ENCODE measurements at places on chromosomes 6 and 20. TPM values are rescaled to one million over a fixed set of nuclear protein-coding genes. Genes with fewer than 3 reads are reported as not detected.
A peak's percentile ranks its signal among the peaks of the same experiment; 100 is the strongest.

The AGPAT4 gene
- 16.2 TPM for total RNA-seq

DNA sequence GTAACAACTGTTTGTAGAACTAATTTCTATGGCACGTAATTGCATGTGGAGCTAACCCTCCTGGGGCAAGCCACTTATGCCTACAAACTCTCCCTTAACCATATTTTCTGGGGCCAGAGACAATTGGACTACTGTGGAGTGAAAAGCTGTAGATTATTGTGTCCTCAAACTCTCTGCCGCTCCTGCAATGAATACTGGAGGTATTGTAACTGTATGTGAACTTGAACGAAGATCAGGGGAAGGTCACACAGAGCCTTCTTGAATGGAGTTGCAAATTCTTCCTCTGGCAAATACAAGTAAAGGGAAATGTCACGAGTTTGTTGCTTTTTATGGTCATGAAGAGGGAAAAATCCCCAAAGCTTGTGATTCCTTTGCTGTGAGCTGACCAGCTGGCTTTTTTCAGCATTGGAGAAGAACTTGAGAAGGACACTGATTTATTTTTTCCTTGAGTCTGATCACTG, 18.2 kb downstream of the AKAP12 start:
- DNase-seq: peak; percentile 52

- DNase-seq: no peak
Measured at GRCh38 chr20:37776049-37776448, 82.2 kb downstream of the CTNNBL1 start.

DNA sequence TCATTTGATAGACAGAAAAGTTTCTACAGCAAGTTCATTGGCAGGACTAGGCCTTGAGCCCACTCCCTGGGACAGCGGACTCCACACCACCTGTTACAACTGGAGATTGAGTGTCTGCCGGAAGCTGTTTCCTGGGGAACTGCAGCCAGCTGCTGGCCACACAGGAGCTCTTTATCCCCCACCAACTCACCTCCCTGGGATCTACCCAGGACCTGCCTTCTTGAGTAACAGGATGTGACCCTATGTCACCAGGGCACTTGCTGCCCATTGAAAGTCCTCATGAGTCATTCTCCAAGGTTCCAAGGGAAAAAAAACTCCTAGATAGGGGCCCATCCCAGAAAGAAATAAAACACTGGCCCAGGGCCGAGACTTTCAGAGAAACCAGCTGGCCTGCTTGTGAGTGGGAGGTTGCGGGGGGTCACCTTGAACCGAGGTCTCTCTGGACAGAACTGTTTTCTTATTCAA, 37.4 kb upstream of the SLC9A8 start:
- peak; percentile 97 for DNase-seq

DNA sequence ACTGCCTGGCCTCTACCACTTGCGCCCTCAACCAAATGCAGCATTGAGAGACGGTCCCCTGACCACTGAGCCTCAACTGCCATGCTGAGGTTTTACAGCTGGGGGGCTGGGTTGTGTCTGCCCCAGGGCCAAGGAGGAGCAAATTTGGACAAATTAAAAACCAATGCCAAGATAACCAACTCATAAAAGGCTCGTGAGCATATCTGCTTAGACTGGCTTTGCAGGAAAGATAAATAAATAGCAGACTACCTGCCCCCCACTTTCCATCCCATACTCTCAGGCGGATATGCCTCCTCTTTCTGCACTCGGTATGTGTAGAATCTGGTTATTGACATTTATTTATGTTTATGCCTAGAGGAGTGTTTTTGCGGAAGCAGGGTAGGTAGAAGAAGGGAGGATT, 76.8 kb downstream of the ZDHHC14 start:
- no peak for DNase-seq

DNA sequence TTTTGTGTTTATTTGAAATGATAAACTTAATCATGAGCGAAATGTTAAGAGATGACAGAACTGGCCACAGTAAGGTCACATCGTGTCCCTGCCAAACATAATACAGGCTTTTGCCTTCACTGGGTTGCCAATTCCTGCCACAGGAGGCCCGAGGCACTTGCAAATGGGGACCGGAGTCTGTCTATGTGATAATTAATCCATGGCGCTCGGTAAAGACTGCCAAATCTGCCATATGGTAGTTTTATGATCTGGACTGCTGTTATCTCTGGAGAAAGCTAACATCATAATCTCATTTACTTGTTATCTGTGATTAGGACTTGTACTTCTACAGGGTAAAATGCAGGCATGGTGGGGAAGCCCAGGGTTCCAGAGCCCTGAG, 170.5 kb upstream of the TSHZ2 start:
- DNase-seq: no peak

GRCh38 chr6:44021589-44022295, 105.5 kb downstream of the MRPL14 start:
- no peak for DNase-seq

DNA sequence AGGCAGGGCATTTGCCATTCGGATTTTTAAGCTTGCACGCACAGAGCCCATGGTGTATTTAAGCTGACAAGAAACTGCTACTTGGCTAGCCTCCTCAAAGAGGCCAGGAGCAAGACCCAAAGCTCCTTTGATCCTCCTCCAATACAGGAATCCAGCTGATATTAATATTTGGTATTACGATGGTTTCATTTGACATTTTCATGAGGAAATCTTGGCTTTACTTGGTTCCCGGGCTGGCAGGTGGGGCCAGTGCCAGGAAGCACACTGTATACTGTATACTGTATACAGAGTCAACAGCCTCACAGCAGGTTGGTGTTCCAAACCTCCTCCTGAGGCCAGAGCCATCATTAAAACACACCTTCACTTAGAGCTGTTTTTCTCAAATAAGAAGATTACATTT, 138.2 kb upstream of the ARMC2 start:
- no peak for DNase-seq

- peak; percentile 93 for DNase-seq
Measured at GRCh38 chr20:43665466-43666176, 1.3 kb upstream of the MYBL2 start.

GRCh38 chr6:105066836-105067235, 109.9 kb downstream of the LIN28B start:
- no peak for DNase-seq

- no peak for DNase-seq
Measured at GRCh38 chr20:62413896-62414481, 6.9 kb upstream of the CABLES2 start.

- peak; percentile 54 for DNase-seq
Measured at GRCh38 chr6:82415820-82416219, 52.2 kb downstream of the TPBG start.

DNA sequence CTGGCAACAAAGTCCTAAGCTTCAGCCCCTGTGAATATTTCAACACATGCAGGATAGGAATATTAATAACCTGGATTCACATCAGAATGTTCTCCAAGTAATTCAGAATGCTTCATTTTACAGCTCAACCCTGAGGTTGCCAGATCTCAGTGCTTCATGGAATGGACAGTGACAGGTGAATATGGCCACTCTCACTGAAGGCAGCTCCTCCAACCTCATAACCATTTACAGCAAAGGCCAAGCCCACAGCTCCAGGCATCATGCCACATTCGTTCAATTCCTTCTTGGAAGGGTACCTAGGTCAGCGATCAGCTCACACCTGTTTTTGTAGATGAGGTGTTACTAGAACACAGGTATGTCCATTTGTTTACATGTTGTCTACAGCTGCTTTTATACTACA, 17.1 kb downstream of the CLIC5 start:
- no peak for DNase-seq

GRCh38 chr6:18166312-18167036, 11.3 kb downstream of the KDM1B start:
- no peak for DNase-seq

- DNase-seq: peak; percentile 64
Measured at GRCh38 chr20:47784599-47785310, 526 bp downstream of the SULF2 start.

- DNase-seq: peak; percentile 37
Measured at GRCh38 chr6:31453259-31453658, 44.7 kb upstream of the MICB start.

DNA sequence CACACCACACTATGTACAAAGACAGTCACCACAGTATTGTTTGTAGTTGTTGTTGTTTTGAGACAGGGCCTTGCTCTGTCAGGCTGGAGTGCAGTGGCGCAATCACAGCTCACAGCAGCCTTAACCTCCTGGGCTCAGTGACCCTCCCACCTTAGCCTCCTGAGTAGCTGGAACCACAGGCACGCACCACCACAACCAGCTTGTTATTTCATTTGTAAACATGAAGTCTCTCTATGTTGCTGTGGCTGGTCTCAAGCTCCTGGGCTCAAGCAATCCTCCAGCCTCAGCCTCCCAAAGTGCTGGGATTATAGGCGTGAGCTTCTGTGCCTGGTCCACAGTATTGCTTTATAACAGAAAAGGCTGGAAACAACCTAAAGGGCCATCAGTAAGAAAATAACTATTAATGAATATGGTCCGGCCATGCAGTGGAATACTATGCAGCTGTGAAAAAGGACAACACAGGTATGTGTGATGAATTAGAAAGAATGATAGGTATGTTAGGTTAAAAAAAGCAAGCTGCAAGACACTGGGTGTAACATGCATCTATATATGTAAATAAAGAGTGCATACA, 30.0 kb upstream of the PTGIS start:
- no peak for DNase-seq

DNA sequence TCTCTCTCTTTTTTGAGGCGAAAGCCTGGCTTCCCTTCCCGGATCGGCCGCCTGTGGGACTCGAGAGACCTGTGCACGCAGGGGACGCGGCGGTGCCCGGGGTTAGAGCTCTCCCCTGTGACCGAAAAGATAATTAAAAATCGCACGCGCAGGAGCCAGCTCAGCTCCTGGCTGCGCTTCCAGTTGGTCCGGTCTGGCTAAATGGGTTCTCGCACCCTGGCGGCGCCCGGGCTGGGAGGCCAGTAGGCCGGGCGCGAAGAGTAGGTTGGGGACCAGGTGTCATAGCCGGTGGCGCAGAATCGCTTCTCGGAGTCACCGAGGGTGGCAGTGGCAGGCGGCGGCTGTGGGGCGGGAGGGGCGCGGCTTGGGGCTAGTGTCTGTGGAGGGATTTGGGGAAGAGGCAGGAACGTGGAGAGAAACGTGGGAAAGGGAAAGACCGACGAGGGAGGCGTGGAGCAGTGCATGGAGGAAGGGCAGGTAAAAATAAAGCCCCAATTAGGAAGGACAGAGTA, 41.9 kb upstream of the SUPT3H start:
- DNase-seq: no peak

- DNase-seq: peak; percentile 80
Measured at GRCh38 chr6:139852488-139853140, 478.2 kb upstream of the CITED2 start.

GRCh38 chr20:59259946-59260345, 40.5 kb upstream of the EDN3 start:
- no peak for DNase-seq

DNA sequence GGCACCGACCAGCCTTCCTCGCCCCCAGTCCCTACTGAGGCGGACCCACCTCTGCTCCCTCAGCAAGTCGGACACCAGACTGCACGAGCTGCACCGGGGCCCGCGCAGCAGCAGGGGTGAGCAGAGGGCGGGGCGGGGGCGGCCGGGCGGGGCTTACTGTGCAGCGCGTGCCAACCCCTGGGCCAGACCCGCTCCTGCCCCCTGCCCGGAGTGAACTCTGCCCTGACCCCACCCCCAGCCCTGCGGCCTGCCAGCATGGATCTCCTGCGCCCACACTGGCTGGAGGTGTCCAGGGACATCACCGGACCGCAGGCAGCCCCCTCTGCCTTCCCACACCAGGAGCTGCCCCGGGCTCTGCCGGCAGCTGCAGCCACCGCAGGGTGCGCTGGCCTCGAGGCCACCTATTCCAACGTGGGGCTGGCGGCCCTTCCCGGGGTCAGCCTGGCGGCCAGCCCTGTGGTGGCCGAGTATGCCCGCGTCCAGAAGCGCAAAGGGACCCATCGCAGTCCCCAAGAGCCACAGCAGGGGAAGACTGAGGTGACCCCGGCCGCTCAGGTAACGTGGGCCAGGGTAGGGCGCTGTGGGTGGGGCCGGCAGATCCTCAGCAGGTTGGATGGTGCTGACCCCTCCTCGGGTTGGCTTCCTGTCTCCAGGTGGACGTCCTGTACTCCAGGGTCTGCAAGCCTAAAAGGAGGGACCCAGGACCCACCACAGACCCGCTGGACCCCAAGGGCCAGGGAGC, 1.5 kb upstream of the SLC2A4RG start:
- no peak for DNase-seq
